ENCODE measurements at places on chromosomes 7 and 10.

DNA sequence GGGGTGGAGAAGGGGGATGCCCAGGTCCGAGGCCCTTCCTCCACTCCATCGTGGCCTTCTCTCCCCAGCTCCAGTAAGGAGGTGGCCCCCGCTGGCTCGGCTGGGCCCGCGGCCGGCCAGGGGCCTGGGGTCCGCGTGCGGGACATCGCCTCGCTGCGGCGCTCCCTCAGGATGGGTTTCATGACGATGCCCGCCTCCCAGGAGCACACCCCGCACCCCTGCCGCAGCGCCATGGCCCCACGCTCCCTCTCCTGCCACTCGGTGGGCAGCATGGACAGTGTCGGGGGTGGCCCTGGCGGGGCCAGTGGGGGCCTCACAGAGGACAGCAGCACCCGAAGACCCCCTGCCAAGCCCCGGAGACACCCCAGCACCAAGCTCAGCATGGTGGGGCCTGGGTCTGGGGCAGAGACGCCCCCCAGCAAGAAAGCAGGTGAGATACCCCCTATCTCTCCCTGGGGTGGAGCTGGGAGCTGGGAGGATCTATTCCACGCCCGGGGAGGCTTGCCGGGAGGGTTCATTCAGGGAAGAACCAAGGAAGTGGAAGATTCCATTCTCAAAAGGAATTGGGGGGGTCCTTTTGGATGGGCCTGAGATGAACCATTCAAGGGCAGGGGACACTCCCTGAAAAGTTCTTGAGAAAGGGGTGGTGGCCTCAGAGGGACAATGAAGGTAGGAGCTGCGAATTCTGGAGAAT is 3.2 kb downstream of the NYAP1 start:
- no peak for DNase-seq

GRCh38 chr7:105782391-105783042 is 93.9 kb downstream of the ATXN7L1 start:
- no peak for DNase-seq

GRCh38 chr7:143046426-143046851 is 5.7 kb upstream of the OR6V1 start:
- no peak for DNase-seq

- DNase-seq, result no peak
Measured at GRCh38 chr10:94149702-94150101, 156.0 kb downstream of the PLCE1 start.

DNA sequence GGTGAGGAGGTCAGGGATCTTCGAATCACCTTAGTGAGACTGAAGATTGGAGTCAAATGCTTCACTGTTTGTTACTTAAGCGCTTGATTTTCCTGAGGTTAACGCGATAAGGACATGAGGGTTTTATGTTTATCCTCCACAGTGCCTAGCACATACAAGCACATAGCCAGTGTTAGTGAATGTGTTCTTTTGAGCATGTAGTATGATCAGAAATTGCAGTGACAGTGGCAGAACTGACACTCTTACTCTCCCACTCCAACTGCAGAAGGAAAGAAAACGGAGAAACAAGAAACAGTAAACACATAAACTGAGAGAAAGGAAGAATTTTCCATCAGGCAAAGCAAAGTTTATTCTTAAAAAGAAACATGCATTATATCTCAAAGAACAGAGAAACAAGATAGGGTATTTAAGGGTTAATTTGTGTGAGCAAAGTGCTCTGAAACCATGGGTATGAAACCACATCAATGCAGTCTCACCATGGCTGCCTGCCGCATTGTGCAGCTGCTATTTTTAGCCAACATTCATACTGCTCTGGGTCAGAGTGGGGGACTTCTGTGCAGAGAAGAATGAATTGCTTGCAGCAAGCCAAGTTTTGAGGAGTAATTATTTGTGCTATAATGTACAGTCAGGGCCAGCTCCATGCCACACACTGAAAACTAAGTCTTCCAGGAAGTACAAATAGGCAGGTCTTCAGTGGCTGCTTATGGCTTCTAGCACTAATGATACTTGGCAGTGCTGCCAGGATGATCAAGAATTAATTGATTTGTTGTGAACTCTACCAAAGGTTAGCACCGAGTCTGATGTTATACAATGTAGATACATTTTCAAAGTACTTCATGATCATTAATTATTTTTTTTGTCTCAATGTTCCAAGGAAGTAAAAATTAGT is 152.0 kb downstream of the MACC1 start:
- DNase-seq, result no peak

- DNase-seq, result no peak
Measured at GRCh38 chr10:4482659-4483058, 343.3 kb upstream of the AKR1E2 start.

DNA sequence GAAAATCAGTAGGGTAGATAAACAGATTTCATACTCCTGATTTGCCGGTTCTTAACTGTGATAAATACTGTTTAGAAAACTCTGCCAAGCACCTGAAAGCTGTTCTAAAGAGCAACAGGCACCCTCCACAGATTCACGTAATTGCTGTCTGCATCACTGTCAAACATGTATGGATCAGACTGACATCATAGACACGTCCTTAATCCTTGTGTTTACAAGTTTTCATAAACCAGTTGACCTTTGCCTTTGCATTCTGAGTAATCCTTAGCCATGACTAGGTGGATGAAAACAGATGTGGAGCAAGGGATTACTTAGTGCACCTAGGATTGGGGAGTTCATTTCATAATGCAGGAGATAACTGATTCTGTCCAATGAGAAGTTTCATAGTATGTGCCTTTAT is 41.6 kb downstream of the SLC39A12 start:
- DNase-seq, result no peak

GRCh38 chr7:90972906-90973550 is 291.2 kb upstream of the FZD1 start:
- DNase-seq, result no peak

DNA sequence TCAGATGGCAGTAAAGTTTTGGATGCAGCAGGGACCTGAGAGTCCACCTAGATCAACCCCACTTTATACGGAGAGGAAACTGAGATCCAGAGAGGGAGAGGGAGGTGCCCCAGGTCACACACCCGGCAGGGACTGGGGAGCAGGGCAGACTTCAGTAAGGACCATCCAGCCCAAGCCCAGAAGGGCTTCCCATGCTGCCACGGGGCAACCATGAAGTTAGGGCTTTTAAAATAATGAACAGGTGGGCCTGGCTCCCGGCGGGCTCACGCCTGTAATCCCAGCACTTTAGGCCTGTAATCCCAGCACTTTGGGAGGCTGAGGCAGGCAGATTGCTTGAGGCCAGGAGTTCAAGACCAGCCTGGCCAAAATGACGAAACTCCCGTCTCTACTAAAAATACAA is 98.5 kb downstream of the HIP1 start:
- no peak for DNase-seq

DNA sequence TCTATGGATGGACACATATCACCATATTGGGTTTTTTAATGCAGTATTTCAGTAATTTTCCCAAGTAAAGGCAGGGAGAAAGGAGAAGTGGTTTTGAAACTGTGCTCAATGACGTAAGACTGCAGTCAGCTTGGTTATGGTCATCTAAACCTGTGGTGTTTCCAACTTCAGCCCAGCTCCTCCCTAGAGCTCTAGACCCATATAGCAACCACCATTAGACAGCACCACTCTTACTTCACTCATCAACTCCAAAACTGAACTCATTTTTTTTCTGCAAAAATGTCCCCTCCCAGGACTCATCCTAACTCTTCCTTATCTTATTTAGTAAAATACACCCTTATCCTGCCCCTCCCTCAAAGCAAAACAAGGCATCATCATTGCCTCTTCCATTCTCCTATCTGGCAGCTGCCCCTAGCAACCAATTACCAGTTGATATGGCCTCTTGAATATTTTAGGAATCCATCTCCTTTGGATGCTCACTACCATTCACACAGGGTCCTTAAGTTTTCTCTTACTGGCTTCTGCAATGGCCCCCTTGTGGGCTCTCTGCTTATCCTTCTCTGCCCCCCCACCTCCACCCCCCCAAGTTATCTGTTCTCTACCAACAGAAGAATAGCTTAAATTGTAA is 1.5 kb upstream of the RALA start:
- DNase-seq, result no peak

GRCh38 chr10:89837165-89838043 is 136.0 kb downstream of the KIF20B start:
- peak; percentile 52 for DNase-seq

DNA sequence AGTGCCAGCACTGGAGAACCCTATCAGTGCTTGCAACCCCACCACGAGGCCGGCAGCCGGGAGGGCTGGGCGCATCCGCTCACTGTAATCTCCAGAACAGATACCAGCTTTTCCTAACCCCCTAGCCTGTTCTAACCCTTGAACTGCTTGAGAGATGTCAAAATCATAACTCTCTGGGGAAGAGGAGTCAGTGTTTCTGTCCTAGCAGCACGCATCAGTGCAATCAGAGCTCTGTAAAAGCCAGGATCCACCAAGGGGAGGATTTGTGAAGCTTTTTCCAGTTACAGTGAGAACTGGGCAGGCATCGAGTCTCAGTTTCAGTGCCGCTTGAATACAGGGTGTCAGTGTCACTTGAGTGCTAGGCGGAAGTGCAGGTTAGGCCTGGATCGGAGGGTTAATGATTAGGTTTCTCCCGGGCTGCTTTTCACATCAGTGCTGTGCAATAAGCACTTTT is 104.5 kb upstream of the INSYN2A start:
- DNase-seq, result no peak

GRCh38 chr7:154841731-154842331 is 161.1 kb downstream of the PAXIP1 start:
- no peak for DNase-seq

GRCh38 chr10:109988212-109988596 is 19.6 kb upstream of the ADD3 start:
- no peak for DNase-seq

DNA sequence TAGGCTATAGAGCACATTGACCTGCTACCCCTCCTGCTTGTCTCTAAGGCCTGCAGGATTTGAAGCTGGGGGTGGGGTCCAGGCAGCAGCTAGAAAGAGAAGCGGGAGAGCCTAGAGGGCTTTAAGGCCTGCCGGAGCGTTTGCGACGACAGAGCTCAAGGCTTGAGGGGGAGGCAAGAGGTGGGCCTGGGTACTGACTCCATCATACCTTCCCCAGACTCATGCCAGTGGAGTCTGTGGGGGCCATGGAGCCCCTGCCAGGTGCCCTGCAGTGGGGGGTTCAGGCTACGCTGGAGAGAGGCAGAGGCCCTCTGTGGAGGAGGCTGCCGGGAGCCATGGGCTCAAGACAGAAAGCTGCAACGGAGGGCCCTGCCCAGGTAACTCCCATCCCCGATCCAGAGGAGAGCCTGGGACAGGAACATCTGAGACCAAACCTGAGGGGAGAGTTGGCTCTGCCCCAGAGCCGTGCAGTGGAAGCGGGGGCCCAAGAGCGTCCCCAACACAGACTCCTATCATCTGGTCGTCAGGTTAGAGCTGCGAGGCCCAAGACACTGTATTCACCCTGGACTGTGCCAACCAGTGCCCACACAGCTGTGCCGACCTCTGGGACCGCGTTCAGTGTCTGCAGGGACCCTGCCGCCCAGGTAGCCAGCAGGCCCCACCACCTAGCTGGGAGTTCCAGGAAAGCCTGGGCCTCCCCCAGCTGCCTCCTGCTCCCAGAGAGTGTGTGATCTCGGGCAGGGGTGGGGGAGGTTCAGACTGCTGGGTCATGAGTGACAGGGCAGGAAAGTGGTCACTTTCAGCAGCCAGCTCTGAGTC is 13.2 kb upstream of the ZNF862 start:
- no peak for DNase-seq

DNA sequence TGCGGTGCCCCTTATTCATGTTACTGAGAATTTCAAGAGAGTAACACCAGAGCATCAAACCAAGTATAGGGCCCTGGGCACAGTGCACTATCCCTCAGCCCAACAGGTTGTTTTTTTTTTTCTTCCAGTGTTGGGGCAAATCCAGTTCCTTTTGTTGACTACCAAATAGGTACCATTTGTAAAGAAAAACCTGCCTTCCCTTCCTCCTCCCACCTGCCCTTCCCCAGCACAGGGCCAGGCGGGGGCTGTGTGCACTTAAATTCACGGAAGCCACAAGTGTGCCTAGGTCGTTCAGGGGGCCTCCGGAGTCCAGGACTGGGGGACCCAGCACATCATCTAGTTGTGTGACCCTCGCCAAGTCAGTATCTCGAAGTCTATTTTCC is 595 bp upstream of the SFXN4 start:
- no peak for DNase-seq

All from CD8-positive, alpha-beta T cell (primary cell).